ENCODE measurements at places on chromosomes 4 and X.

GRCh38 chr4:113050371-113050755 is 910 bp downstream of the ANK2 start:
- no peak for DNase-seq

GRCh38 chr4:67568820-67569219 is 10.3 kb downstream of the STAP1 start:
- DNase-seq = no peak

- no peak for DNase-seq
These were observed 1222.7 kb upstream of the TENM3 start for GRCh38 chr4:181020456-181020855.

- DNase-seq = no peak
These were observed 8.9 kb downstream of the MTHFD2L start for GRCh38 chr4:74166818-74167217.

GRCh38 chr4:44861756-44862155 is 135.4 kb upstream of the GNPDA2 start:
- peak; percentile 3 for DNase-seq

DNA sequence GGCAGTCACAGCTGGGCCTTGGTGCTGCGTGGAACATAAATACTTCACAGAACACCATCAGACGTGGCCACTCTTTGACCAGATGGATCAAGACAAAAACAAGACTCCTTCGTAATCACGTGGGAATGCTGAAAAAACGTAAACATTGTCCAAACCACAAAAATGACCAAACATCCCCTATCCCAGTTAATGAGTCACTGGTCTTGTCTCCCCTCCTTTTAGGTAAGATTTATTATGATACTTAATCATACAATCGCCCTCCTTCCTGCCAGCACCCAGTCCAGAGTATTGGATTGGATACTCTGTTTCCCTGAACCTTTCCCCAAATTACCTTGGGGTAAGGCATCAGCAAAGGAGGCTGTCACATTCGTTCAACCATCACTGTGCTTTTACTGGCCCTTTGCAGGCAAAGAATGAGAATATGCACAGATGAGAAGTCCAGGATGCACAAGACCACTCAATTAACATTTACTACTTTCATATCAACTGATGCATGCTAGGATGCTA is 601 bp upstream of the TCEANC start:
- DNase-seq = no peak
